ENCODE measurements at places on chromosomes 6 and 20. TPM values are rescaled to one million over a fixed set of nuclear protein-coding genes. Genes with fewer than 3 reads are reported as not detected.

DNA sequence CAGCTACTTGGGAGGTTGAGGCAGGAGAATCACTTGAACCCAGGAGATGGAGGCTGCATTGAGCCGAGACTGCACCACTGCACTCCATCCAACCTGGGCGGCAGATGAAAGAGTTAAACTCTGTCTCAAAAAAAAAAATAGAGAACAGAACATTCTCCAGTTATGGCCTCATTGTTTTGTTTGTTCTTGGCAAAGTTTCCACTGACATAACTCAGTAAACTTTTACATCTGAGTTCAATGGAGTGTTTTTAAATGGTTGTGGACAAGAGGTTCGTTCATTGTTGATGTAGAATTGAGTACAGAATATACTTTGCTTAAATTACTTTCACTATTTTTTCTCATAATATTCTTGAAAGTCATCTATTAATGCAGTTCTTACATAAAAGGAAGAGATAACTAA, 42.2 kb upstream of the IFNGR1 start:
- no peak for DNase-seq

DNA sequence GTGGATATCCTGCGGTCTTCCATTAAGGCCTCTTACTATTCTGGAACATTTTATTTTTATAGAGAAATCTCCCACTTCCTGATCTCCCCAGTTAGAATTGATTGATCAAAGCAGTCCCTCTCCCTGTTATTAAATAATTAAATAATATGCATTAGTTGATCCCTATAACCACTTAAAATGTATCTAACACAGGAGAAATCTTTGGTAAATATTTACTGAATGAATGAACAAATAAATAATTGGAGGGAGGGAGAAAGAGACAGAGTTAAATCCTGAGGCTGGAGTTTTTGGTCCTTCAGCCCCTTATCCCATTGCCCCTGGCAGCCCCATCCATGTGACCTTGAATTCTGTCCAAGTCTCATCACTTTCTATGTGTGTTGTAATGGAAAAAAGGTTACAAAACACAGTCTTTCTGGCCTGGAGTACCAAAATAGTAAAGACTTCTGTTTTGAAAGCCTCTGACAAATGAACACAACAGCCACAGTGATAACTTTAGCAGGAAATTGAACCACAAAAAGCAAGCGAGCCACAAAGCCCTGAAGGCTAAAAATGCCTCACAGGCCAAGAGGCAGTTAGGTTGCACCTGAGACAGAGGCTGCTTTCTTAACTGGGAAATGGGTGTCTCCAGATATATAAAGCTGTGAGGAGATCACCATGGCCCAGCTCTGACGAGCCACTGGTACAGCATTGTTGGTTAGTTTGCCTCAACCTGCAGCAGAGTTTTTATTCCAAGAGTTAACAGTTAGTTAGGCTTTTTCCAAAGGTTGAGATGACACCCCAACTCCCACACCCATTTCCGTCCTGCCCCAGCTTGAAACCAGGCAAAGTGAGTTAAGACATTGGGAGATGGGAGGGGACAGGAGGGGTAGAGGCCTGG, 11.3 kb downstream of the NT5E start:
- no peak for DNase-seq

Gene WFDC10B
- polyA plus RNA-seq, result not detected

DNA sequence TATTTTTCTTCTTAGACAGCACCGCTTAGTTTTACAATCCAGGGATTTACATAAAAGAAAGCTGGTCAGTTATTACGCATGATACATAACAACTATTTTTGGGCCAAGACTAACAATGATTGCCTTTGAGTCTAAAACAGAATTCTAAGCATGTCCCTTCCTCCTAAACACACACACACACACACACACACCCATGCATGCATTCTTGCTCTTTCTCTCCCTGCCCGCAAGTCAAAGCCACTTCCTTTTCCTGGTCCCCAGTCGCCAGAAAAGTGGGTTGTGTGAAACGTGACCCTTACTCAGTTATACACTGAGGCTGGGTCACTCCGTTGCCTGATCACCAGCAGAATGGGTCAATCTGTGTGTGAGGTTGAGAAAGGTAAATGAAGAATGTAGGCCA, 31.4 kb downstream of the FYN start:
- no peak for DNase-seq

Data from BJ (cell line).